ENCODE measurements at places on chromosomes 3 and 15. TPM values are rescaled to one million over a fixed set of nuclear protein-coding genes. Genes with fewer than 3 reads are reported as not detected.

ESYT3 gene
- 0.79 TPM for total RNA-seq

TMEM45A gene
- total RNA-seq, result 2.0 TPM

XIRP1 gene
- total RNA-seq, result 0.25 TPM

MED12L gene
- 0.41 TPM for total RNA-seq

LCTL gene
- not detected for total RNA-seq
